IMR-90 (cell line): ENCODE measurements at places on chromosomes 13 and 19. TPM values are rescaled to one million over a fixed set of nuclear protein-coding genes. Genes with fewer than 3 reads are reported as not detected.

Gene TNFRSF19
- total RNA-seq, result 18.6 and 21.9 TPM in 2 replicates

Gene ZNF699
- total RNA-seq, result 7.2 and 7.3 TPM in 2 replicates

- peak; percentile 75 for DNase-seq
- no peaks in the 10 kb centered on the region for H3K36me3 ChIP-seq
- no peak overlapping the region for H3K4me3 ChIP-seq
- H3K27me3 ChIP-seq, result no peaks in the 10 kb centered on the region
- H3K4me1 ChIP-seq, result peaks cover 2% of the 10 kb centered on the region; the same call in 1 of the 2 replicates
- H3K27ac ChIP-seq, result no peak overlapping the region
Measured at GRCh38 chr13:34863360-34864135, 78.5 kb upstream of the NBEA start.

GRCh38 chr19:16889366-16889882 is 625 bp downstream of the F2RL3 start:
- no peak for DNase-seq
- H3K4me1 ChIP-seq, result no peaks in the 10 kb centered on the region
- no peak overlapping the region for H3K27ac ChIP-seq
- H3K36me3 ChIP-seq, result no peaks in the 10 kb centered on the region
- no peak overlapping the region for H3K4me3 ChIP-seq

Gene RBM26
- 17.6 and 26.1 TPM in 2 replicates for total RNA-seq

Gene CD22
- 0.18 TPM in 1 of 2 replicates, not detected in the other for total RNA-seq

DNA sequence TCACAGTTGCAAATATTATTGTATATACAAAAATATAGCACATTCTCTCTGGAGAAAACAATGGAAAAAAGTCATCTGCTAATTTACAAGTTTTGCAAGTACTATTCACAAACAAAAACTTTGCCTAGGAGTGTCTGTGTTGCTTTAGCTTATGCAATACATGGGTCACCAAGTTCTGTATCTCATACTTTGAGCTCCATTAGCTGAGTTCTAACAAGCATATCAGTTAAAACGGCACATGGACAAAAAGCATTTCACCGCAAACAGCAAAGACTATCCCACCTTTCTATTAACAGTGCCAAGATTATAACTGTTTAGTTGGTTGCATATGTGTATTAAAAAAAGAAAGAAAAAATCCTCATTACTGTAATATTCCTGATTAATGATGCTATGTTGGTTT is 4.6 kb downstream of the SPRY2 start:
- H3K4me3 ChIP-seq, result no peak overlapping the region
- H3K36me3 ChIP-seq, result peaks cover 13% of the 10 kb centered on the region
- H3K27me3 ChIP-seq, result no peaks in the 10 kb centered on the region
- peak; percentile 18 for DNase-seq
- H3K27ac ChIP-seq, result no peak overlapping the region

- peak within 1 kb of the TSS; percentile 18; the same call in 1 of the 2 replicates for H3K4me3 ChIP-seq
- H3K4me1 ChIP-seq, result no peaks in the 10 kb centered on the region
- H3K27me3 ChIP-seq, result peaks cover 39% of the 10 kb centered on the region
- no peaks in the 10 kb centered on the region for H3K36me3 ChIP-seq
Measured at GRCh38 chr19:7595466-7596133, at the start of gene CAMSAP3. TSS of gene CAMSAP3 (plus strand) at chr19:7595863. CDS start at chr19:7596003, 140 bp downstream.

Gene TUBA3C
- total RNA-seq, result not detected in 2 replicates

- H3K27ac ChIP-seq, result peak overlapping the region; percentile 80
- H3K4me3 ChIP-seq, result no peak overlapping the region
- DNase-seq, result peak; percentile 35
- H3K36me3 ChIP-seq, result no peaks in the 10 kb centered on the region
- H3K4me1 ChIP-seq, result peaks cover 48% of the 10 kb centered on the region
Measured at GRCh38 chr19:13018035-13018914, 23.0 kb downstream of the NFIX start.

GRCh38 chr19:34847393-34847792 is 74.4 kb upstream of the ZNF599 start:
- H3K27ac ChIP-seq, result no peak overlapping the region
- no peak for DNase-seq
- H3K4me1 ChIP-seq, result no peaks in the 10 kb centered on the region

GRCh38 chr19:9166846-9167245 is 11.9 kb upstream of the OR7D2 start:
- no peak for DNase-seq
- H3K4me1 ChIP-seq, result peaks cover 2% of the 10 kb centered on the region; the same call in 1 of the 2 replicates
- H3K27ac ChIP-seq, result no peak overlapping the region
- peaks cover 27% of the 10 kb centered on the region for H3K36me3 ChIP-seq

DNA sequence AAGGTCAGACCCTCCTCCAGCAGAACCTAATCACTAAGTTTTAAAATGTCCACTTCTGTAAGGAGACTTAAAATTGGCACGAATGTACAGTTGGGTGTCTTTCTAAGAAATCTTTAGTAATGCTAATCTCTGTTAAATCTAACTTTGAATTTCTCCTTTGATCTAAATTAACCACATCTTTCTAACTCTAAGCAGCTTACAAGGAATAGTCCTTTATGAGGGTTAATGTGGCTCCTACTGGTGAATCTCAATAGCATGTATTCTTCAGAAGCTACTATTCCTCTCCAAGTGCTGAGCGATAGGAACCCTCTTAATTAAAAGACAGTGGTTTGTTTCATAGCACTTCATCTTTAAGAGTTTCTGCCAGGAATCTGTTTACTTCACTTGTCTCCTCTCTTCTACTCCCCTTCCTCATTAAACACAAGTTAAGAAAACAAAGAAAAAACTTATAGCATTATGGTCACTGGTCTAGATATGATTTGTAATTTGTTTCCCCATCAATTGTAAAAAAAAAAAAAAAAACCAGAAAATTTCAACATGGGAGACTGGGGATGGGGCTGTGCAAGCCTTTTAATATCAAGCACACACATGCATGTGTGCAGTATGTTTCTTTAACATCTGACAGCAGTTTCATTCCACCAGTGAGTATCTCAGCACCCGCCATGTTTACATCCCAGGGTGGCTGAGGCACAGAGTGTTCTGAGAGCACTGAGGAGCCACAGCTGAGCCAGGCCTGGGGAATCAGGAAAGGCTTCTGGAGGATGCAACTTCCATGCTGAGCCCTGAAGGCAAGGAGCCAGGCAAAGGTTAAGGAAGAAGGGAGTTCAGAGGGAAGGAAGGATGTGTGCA is 57.7 kb downstream of the ATP7B start:
- no peak for DNase-seq
- 0 out of 2 replicates have a peak, but pooled peaks cover 2% of the 10 kb centered on the region for H3K27me3 ChIP-seq
- H3K27ac ChIP-seq, result no peak overlapping the region

DNA sequence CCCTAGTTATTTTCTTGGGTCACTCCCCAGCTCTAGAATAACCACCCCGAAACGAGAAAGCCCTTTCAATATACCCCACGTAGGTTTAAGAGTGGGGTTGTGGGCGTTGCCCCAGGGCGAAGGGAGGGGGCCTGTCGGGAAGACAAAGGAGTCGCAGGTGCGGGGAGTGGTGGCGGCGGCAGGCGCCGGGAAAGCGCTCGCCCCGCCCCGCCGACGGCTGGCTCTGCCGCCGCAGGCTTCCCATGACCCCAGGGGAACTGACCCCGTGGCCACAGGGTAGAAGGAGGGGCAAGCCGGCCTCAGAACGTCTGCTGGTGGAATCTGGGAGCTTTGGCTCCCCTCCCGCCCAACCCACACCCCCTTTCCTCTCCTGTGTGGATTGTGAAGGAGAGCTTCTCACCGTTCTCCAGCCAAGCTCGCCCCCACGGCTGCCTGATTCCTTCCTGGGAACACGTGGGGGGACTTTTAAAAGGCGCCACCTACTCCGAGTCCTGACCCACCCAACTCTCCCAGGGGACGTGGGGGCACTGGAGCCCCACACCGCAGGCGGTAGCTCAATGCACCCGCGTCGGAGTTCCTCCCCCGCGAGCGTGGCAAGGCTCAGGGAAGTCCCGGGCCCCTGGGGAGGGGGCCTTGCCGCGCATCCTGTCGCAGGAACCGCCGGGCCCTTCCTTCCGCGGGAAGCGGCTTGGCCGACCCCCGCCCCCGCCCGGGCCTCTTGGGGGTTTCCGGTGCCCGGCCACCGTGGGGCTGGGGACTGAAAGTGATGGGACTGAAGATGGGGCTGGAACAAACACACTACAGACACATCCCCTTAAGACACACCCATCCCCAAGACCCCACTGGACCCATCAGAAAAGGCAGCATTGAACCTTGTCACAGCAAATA is 5.5 kb downstream of the IER2 start:
- DNase-seq, result peak; percentile 76
- H3K4me3 ChIP-seq, result peak overlapping the region; percentile 82
- peak overlapping the region; percentile 80 for H3K27ac ChIP-seq
- peaks cover 2% of the 10 kb centered on the region; the same call in 1 of the 2 replicates for H3K36me3 ChIP-seq
- no peaks in the 10 kb centered on the region for H3K27me3 ChIP-seq
- peaks cover 13% of the 10 kb centered on the region for H3K4me1 ChIP-seq

DNA sequence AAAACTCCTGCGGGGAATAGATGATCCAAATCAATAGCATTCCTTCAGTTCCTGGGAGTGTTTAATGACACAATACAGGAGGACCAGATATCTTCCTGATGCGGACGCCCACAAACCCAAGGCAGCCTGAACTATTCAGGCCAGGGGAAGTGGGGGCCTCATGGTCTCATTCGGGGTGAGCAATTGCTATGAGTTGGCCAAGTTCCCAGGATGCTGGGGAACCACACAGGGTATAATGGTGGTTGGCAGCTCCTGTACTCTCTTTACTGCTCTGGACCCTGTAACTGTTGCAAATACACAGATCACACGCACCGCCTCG is 401.2 kb downstream of the IRS2 start:
- no peak overlapping the region for H3K27ac ChIP-seq
- no peaks in the 10 kb centered on the region for H3K36me3 ChIP-seq
- H3K4me3 ChIP-seq, result no peak overlapping the region
- H3K27me3 ChIP-seq, result no peaks in the 10 kb centered on the region

Gene EID2B
- 2.7 and 4.2 TPM in 2 replicates for total RNA-seq

- DNase-seq, result no peak
- no peaks in the 10 kb centered on the region for H3K4me1 ChIP-seq
- H3K36me3 ChIP-seq, result no peaks in the 10 kb centered on the region
- H3K27ac ChIP-seq, result no peak overlapping the region
- H3K27me3 ChIP-seq, result peaks cover 41% of the 10 kb centered on the region
Measured at GRCh38 chr19:46494146-46494940, 1.3 kb downstream of the PNMA8B start.

DNA sequence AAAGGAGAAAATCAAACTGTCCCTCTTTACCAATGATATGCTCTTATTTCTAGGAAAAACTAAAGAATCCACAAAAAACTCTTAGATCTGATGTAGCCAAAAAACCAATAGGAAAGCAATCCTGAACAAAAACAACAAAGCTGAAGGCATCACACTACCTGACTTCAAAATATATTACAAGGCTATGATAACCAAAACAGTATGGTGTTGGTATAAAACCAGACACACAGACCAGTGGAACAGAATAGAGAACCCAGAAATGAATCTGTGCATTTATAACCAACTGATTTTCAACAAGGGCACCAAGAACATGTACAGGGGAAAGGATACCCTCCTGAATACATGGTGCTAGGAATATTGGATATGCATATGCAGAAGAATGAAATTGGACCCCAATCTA is 9.7 kb upstream of the ZNF546 start:
- peaks cover 5% of the 10 kb centered on the region for H3K36me3 ChIP-seq
- H3K4me1 ChIP-seq, result no peaks in the 10 kb centered on the region
- no peak overlapping the region for H3K4me3 ChIP-seq
- DNase-seq, result no peak

Gene REEP6
- total RNA-seq, result 1.3 and 1.7 TPM in 2 replicates

Gene CDX2
- total RNA-seq, result not detected in 2 replicates

Gene TUBB4A
- not detected in 2 replicates for total RNA-seq

DNA sequence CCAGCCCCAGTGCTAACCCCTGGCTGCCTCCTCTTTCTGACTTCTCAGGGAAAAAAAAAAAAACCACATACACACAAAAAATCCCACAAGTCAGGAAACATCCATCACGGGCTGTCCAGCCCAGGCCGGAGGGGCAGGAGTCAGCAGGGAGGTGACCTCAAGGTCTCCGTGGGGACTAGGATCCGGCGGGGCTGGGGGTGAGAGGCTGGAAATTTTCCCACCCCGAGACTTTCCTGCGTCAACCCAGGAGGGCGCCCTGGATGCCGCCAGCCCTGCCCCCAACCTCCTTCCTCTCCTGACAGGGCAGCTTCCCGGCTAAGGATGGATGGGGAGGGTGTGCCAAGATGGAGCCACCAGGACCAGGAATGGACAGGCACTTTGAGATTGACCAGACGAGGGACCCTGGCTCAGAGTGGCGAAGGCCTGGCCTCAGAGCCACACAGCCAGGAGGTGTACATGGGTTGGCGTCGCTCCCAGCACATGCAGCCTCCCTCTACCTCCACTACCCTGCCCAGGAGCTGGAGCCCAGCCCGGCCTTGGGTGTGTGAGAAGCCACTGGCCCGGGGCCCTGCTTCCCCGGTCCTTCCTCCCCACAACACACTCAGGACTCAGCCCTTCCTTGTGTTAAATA is 33.3 kb downstream of the BLOC1S3 start:
- H3K4me1 ChIP-seq, result peaks cover 1% of the 10 kb centered on the region; the same call in 1 of the 2 replicates
- H3K36me3 ChIP-seq, result no peaks in the 10 kb centered on the region
- H3K27me3 ChIP-seq, result peaks cover 39% of the 10 kb centered on the region
- DNase-seq, result no peak
- H3K27ac ChIP-seq, result no peak overlapping the region

GRCh38 chr13:67008075-67008668 is 222.0 kb downstream of the PCDH9 start:
- H3K27ac ChIP-seq, result no peak overlapping the region
- no peaks in the 10 kb centered on the region for H3K27me3 ChIP-seq
- no peaks in the 10 kb centered on the region for H3K36me3 ChIP-seq

Gene ANGPTL4
- 1.4 and 1.9 TPM in 2 replicates for total RNA-seq

Gene AZU1
- total RNA-seq, result not detected in 2 replicates

Gene SIGLEC12
- not detected in 2 replicates for total RNA-seq

Gene IFNL1
- not detected in 2 replicates for total RNA-seq

- no peak for DNase-seq
- no peaks in the 10 kb centered on the region for H3K4me1 ChIP-seq
- no peaks in the 10 kb centered on the region for H3K36me3 ChIP-seq
- H3K27me3 ChIP-seq, result peaks cover 71% of the 10 kb centered on the region
- H3K27ac ChIP-seq, result no peak overlapping the region
Measured at GRCh38 chr19:55442372-55442961, 633 bp downstream of the SHISA7 start.

DNA sequence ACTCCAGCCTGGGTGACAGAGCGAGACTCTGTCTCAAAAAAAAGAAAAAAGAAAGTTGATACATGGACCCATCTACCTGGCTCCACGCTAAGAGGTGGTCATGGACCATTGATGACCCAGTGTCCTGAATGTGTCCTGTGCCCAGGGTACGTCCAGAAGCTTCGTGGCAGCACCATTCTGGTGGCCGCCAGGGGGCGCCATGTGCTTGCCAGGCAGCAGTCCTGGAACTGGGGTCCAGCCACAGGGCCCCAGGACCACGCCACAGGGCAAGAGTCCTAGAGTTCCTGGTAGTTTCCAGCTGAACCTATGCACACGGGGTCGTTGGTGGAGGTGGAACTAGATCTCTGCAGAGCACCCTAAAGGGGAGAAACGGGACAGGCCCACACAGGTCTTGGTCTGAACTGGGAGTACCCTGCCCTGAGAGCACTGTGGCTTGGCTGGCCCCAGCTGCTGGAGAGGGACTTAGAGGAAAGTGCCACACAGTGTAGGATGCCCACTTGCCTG is 19.9 kb upstream of the FBXO27 start:
- no peaks in the 10 kb centered on the region for H3K4me1 ChIP-seq
- H3K4me3 ChIP-seq, result no peak overlapping the region
- DNase-seq, result peak; percentile 58
- H3K27ac ChIP-seq, result no peak overlapping the region
- no peaks in the 10 kb centered on the region for H3K36me3 ChIP-seq
